Upper lobe of left lung (tissue), 6 donors: ENCODE measurements at places on chromosomes 2 and 18.

- DNase-seq: no peak
Measured at GRCh38 chr2:59892398-59892797, 661.1 kb downstream of the BCL11A start.

- DNase-seq: no peak
Measured at GRCh38 chr18:47710451-47710850, 220.0 kb downstream of the SMAD2 start.

GRCh38 chr18:59142274-59142673 lies 2.6 kb downstream of the SEC11C start:
- DNase-seq: no peak

DNA sequence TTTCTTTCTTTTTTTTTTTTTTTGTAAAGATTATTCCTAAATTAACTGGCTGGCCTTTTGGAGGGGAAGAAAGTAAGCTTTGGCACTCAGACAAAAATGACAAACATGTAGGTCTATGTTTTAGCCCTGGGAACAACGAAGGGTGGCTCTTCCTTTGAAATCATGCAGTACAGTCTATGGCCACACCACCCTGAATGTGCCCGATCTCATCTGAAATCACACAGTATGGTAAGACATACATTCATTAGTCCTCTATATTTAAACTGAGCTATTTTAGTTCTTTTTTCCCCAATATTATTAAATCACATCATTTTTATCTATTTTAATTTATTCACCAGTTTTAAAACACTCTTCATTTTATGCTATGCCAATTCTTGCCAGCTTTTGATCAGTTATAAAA lies 48.2 kb downstream of the PLA2R1 start:
- DNase-seq: no peak

- no peak for DNase-seq
Measured at GRCh38 chr2:43569921-43570320, 25.9 kb downstream of the THADA start.

DNA sequence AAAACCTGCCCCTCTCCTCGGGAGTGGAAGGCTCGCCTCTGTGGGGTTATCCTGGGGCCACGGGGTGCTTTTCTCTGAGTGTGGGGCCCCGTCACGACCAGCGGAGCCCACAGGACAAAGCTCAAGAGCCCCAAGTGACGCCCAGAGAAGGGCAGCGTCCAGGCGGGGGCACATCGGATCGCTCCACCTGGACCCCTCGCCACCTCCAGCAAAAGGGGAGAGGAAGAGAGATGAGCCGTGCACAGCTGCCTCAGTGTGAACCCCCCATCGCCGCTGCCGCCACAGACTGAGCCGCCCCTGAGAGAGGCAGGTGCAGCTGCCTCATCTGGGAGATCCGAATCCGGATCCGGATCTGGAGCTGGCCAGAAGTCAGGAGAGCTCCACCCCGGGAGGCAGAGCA lies 282.5 kb upstream of the PXDN start:
- DNase-seq: no peak

GRCh38 chr18:48866856-48867255 lies 83.9 kb downstream of the SMAD7 start:
- DNase-seq: no peak

GRCh38 chr18:24009246-24009645 lies 5.3 kb upstream of the TTC39C start:
- no peak for DNase-seq

DNA sequence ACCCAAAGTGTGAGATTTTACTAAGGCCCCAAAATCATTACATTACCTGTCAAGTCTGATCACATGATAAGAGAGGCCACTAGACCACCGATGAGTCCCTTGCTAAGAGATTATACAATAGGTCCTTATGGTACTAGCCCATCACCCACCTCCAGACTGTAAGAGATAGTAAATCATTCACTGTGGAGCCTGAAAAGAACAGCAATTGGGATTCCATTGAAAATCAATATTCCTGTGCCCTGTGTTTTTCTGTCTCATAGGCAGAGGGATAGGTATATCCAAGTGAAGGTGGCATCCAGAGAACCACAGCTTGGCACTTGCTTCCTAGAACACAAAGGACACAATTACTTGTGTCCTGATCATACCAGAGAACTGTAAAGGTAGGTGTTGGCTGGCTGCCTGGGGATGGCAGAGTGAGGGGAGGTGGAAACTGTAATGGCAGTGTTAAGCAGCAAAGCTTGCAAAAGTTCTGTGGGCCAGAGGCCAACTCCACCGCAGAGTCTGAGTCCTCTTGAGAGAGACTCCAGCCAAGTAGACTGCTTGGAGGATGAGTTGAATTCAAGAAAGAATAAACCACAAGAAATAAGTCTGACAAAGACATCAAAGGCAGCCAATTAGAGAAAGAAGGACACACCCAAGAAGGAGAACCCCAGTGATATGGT lies 102.0 kb upstream of the PIEZO2 start:
- DNase-seq: no peak

GRCh38 chr2:6665093-6666045 lies 200.3 kb downstream of the CMPK2 start:
- DNase-seq: no peak

GRCh38 chr2:128617661-128618060 lies 299.0 kb upstream of the HS6ST1 start:
- DNase-seq: no peak

- no peak for DNase-seq
Measured at GRCh38 chr2:64665709-64666108, 12.0 kb upstream of the SERTAD2 start.

GRCh38 chr18:50955253-50955652 lies 12.6 kb upstream of the ELAC1 start:
- DNase-seq: no peak

- DNase-seq: no peak
Measured at GRCh38 chr2:74168739-74169138, 9.9 kb downstream of the MOB1A start.
